ENCODE measurements at places on chromosomes 4 and X.
A peak's percentile ranks its signal among the peaks of the same experiment; 100 is the strongest.

GRCh38 chr4:48910511-48910910, 3.9 kb upstream of the OCIAD2 start:
- DNase-seq, result no peak

DNA sequence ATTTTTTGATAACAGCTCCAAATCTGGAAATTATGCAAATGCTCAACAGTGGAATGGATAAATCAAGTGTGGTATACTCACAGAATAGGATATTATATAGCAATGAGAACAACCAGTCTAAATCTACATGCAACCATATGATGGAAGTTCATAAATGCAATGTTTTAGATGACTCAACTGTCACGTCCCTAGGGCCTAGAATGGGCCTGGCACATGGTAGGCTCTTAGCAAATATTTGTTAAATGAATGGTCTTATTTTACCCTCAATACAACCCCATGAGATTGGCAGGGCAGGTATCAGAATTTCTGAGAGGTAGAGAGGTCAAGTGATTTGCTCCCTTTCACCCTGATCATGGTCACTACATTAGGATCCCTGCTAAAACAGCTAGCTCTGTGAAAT, 14.6 kb upstream of the NKX3-2 start:
- no peak for DNase-seq

GRCh38 chr4:118357601-118358000, 4.8 kb upstream of the PRSS12 start:
- DNase-seq, result no peak

DNA sequence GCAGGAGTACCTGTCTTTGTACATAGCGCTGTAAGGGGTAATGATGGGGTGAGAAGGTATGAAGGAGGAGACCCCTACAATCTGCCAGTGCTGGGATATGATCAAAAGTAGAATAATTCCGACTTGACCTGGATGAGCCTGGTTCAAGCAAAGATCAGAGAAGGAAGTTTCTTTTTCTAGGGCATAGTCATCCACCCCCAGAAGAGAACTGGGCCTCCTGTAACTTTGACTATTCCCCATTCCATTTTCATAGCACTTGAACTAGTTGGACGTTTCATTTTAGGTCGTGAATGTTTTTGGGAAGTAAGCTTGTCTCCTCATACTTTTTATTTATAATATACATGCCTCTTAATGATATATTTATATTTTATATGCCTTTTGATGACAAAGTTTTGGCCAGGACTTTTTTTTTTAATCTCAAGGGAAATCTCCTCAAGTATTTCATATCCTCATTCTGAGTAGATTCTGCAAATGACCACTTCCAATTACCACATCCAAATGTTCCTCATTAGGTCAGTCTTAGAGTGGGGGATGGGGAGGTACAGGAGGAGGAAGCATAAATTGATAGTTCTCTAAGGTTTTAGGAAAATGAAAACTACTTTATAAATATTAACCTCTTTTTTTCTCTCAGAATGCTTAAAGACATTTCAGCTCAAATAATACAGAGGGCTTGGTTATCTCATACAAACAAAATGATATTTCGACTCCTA, 3.5 kb downstream of the CXorf58 start:
- no peak for DNase-seq

GRCh38 chrX:21779095-21779494, 21.2 kb upstream of the SMPX start:
- DNase-seq, result no peak

DNA sequence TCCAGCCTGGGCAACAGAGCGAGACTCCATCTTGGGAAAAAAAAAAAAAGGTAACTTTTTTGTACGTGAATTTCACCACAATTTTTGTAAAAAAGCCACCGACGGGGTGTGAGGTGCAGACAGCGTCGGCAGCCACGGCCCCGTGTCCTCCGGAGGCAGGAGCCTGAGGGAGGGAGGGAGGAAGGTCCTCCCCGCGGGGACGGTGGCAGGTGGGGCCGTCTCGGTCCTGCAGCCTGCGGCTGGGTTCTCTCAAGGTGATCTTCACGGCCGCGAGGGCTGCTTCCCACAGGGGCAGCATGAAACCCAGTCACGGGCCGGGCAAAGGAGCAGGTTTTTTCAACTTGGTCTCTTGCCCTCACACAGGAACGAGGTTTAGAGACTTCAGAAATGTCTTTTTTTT, 14.0 kb downstream of the PLCXD1 start:
- no peak for DNase-seq

GRCh38 chr4:157226035-157226434, 5.5 kb downstream of the GRIA2 start:
- DNase-seq, result no peak

GRCh38 chr4:99383833-99384392, 31.4 kb upstream of the ADH1C start:
- DNase-seq, result no peak

GRCh38 chr4:80500613-80501012, 165.1 kb downstream of the CFAP299 start:
- no peak for DNase-seq

DNA sequence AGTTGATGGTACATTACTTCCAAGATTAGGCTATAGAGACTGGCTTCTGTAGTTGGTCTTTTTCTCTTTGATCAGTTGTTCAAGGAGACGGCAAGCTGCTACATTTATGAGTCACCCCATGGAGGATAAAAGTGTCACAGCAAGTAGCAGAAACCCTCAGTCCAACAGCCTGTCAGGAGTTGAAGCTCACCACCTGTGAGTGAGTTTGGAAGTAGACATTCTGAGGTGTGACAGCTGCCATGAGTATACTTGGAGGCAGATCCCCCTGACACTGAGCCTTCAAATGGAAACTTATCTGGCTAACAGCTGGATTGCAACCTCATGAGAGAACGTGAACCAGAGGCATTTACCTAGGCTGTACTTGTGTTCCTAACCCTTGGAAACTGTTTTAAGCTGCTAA, 68.0 kb downstream of the CCNG2 start:
- no peak for DNase-seq

GRCh38 chr4:14247767-14248166, 620.2 kb upstream of the BOD1L1 start:
- DNase-seq, result no peak

GRCh38 chr4:67332627-67333026, 212.7 kb downstream of the CENPC start:
- DNase-seq, result peak; percentile 17

DNA sequence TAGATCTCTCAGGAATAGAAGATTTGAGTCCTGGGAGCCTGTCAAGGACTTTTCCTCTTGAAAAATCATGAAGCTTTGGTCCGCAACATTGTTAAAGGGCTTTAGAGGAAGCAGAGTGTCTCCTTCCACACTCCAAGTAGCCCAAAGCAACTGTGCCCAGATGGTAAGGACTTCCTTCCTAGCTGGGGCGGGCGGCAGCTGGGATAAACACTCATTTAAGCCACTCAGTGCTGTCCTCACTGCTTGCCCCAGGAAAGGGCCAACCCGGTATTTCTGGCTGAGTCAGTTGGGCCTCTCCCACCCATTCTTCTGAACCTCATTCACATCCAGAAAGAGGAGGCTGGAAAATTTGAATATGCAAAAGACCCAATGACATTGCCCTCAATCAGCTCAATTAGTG, 144.3 kb downstream of the CHIC2 start:
- no peak for DNase-seq

DNA sequence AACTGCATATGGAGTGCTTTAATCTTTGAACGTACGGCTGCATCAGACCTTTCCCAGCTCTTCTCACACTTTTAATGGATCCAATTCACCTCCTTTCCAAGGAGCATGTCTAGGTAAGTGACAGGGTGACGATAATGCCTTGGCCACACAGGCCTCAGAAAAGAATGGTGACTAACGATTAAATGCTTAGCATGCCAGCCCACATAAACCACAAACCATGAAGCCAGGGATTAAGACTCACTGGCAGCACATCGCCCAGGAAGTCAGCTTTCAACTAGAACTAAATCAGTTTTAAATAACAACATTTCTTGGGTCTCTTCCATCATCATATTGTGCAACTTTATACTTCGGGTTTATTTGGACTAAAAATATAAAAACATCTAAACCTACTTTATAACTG, 28.7 kb downstream of the INPP4B start:
- peak; percentile 74 for DNase-seq

DNA sequence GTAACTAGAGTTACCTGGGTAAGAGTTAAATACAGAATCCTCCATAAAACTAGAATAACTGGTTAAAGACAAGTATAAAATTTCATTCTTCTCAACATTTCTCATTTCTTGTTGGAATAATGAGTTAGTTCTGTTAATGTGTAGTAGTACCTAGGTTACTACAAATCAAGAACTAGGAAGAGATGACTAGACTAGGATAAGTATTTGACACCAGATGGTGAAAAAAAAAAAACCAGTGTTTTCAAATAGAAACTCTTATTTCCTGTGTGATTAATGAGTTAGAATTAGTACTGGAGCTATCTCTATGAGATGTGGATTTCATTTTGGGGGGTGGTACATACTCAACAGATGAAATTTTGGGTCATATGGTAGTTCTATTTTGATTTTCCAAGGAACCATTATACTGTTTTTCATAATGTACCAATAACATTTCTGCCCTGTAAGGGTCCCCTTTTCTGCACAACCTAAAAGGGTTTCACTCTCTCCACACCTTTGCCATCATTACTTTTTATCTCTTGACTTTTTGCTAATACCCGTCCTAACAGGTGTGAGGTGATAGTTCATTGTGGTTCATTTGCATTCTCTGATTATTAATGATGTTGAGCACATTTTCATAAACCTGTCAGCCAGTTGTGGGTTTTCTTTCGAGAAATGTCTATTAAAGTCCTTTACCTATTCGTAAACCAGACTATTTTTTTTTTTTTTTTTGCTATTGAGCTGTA, 1.7 kb upstream of the VCX start:
- no peak for DNase-seq

GRCh38 chr4:106569146-106570031, 200.8 kb upstream of the GIMD1 start:
- no peak for DNase-seq

DNA sequence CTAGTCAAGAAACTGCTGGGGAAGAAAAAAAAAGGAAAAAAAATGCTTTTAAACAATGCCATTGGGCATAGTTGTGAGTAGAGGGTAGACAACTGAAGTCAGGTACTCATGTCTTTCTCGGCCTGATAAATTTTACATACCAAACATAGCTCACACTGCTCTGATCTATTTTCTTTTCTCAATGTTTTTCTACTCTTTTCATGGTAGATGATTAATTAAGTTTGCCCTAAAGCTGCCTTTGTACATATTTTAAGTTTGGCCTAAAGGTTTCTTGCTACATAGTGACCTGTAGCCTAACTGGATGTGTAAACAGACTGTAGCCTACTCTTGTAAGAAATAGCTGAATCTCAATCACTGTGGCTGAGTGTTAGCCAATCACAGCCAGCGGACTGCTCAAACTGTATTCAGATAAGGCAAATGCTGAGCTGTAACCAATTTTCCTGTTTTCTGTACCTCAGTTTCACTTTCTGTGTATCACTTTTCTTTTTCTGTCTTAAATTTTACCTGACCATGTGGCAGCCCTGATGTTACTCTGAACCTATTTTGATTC, 121.0 kb downstream of the PCDH10 start:
- DNase-seq, result no peak

DNA sequence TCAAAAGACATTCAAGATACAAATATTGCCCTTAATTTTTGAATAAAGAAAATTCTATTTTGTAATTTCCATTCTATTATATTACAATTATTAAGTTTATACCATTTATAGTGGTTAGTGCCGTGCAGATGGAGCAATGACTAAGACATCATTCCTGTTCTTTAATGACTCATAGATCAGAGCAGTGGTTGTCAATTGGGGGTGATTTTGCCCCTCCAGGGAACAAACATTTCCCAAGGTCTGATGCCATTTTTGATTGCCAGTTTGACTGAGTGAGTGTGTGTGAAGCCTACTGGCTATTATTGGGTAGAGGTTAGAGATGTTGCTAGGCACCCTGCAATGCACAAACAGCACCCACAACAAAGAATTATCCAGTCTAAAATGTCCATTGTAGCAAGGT, 97.9 kb upstream of the DDIT4L start:
- DNase-seq, result peak; percentile 16

GRCh38 chrX:154368630-154369448, 5.6 kb downstream of the FLNA start:
- DNase-seq, result peak; percentile 82

DNA sequence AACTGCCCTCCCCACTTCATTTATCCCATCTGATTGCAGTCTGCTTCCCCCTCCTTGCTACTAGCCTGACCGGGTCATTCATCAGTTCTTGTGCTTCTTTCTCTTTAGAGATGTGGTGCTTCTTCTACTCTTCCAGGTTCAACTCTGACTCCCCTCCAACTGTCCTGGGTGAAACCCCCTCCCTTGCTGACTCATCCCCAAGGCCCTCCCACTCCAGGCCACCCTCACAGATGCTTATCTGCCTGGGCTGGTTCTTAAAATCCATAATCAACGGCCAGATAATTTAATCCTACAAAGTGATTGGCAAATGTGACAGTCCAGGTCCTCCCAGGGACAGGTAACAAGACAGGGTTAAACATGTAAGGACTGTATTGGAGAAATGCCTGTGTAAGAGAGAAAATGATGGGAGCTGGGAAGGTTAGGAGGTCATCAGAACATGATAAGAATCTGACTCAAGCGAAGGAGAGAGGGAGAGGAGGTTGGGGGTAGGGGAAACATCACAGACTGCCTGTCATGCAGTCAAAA, 182.8 kb upstream of the C1QTNF7 start:
- DNase-seq, result no peak

DNA sequence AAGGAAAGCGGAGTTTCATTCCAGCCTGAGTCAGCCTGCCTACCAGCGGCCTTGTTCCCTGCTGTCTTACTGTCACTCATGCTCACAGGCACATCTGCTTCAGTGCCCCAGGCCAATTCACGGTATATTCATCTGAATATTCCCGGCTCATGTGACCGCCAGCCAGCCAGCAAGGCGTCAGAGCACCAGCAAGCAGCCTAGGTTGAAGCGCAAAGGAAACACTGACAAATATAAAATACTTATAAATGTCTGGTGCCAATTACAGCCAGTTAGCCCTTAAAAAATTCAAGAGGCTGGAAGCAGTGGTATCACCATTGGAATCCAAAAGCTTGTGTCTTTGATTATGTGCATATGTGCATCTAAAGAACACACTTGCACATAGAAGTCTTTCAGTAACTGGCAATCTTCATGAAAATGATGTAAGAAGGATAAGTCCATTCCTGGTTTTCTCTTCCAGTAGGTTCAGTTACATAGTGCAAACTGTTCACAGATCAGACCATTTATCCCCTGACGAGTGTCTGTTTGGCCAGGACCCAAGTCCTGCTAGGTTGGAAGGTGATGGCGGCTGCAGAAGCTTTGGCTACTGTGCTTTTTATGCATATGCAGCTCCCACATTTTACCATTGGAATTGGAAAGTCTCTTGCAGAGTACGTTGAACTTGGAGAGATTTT, 61.3 kb downstream of the LUZP4 start:
- no peak for DNase-seq

DNA sequence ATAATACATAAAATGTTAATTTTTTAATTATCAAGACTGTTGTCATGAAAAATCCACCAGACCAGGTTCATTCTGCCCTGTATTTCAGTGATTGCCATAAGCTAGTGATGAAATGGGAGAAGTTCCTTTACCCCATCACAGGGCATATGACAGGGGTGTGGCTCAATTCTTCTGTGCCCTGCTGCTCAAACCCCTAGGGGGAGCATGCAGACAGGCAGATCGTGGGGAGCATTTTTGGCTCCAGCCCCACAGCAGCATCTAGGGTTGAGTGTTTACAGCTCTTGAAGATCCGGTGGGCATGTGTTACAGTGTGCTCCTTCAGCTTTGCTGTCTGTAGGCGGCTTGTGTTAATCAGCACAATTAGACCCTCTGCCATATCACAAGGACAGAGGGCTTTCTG, 700.7 kb downstream of the PCDH18 start:
- no peak for DNase-seq

Data from urothelium cell line (cell line).